Activated CD8-positive, alpha-beta memory T cell treated with anti-CD3 and anti-CD28 coated beads for 24 hours (primary cell): ENCODE measurements at places on chromosomes 7 and 10.
A peak's percentile ranks its signal among the peaks of the same experiment; 100 is the strongest.

- DNase-seq, result no peak
These were observed 649 bp downstream of the IDE start for GRCh38 chr10:92573091-92573797.

DNA sequence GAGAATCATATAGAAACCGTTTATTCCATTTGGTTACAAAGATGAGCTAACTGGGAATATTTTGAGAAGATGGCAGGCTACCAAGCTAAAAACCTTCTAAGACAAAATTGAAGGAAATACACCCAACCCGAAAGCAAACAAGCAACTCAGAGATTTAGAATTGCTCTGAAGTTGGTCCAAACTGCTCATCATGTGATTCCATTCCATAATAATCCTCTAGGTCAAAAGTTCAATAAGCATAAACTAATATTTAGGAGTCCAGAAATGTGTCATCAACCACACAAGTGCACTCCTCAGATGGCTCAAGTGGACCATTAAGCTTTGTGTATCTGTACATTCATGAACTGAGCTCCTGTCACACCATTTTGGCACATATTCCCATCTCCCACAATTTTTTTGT, 28.7 kb downstream of the DGKI start:
- no peak for DNase-seq

DNA sequence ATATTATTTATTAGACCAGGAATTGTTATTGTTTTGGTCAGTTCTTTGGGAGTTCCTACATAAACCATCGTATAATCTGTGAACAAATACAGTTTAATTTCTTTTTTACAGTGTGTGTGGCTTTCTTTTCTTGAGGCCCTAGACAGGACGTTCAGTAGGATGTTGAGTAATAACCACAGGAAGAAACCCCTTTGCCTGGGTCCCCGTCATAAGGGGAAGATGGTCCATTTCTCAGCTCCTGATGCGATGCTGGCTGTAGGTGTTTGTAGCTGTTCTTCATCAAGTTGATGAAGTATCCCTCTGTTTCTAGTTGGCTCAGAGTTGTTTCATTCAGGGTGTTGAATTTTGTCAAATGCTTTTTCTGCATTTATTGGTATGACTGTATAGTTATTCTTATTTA, 219.7 kb upstream of the ADARB2 start:
- DNase-seq, result no peak

- no peak for DNase-seq
These were observed 16.0 kb upstream of the CCNY start for GRCh38 chr10:35320341-35320740.

DNA sequence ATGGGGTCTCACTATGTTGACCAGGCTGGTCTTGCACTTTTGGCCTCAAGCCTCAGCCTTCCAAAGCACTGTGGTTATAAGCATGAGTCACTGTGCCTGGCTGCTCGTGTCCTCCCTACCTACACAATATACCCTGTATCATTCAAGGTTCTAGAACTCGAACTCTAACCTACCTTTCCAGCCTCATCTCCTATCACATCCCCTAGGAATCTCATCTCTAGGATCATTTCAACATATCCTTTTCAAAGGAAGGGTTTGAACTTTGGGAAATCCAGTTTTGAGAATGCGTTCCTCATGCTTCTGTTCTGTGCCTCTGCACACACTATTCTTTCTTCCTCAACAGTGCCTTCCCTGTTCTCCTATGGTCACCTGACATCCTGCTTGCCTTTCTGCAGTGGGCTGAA, 87.8 kb upstream of the RHEB start:
- no peak for DNase-seq

GRCh38 chr10:46292573-46293023, 5.8 kb downstream of the ANTXRL start:
- no peak for DNase-seq

- DNase-seq, result no peak
These were observed 118.0 kb downstream of the PRKAG2 start for GRCh38 chr7:151758622-151759540.

GRCh38 chr10:13470270-13470669, 58.5 kb downstream of the BEND7 start:
- DNase-seq, result no peak

DNA sequence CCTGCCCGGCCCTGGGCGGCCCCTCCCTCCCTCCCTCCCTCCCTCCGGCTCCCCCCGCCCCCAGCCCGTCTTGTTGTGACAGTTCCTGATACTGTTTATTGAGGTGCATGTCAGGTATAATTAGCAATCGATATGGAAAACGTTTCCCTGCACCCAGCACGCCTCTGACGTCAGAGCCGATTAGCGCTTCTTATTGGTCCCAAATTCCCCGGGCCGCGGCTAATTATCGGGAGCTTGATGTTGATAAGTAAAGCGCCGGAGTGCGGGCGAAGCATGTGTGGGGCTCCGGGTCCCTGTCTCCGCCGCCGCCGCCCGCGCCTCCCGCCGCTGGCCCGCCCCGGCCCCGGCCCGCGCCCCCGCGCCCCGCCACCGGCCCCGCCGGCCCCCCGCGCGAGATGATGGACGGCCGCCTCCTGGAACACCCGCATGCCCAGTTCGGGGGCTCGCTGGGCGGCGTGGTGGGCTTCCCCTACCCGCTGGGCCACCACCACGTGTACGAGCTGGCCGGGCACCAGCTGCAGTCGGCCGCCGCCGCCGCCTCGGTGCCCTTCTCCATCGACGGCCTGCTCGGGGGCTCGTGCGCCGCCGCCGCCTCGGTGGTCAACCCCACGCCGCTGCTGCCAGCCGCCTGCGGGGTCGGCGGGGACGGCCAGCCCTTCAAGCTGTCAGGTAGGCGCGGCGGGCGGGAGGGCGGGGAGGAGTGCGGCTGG, at the start of gene UNCX:
UNCX (plus strand) TSS at position 250 of the 710 bp plus-strand sequence; CDS start at position 396, 146 bp downstream.
- no peak for DNase-seq

- DNase-seq, result no peak
These were observed 2.7 kb downstream of the CCSER2 start for GRCh38 chr10:84331091-84331490.

GRCh38 chr7:151101621-151102396, 15.5 kb downstream of the AGAP3 start:
- DNase-seq, result no peak

GRCh38 chr10:124743191-124744101, 732 bp downstream of the FAM53B start:
- DNase-seq, result peak; percentile 79

DNA sequence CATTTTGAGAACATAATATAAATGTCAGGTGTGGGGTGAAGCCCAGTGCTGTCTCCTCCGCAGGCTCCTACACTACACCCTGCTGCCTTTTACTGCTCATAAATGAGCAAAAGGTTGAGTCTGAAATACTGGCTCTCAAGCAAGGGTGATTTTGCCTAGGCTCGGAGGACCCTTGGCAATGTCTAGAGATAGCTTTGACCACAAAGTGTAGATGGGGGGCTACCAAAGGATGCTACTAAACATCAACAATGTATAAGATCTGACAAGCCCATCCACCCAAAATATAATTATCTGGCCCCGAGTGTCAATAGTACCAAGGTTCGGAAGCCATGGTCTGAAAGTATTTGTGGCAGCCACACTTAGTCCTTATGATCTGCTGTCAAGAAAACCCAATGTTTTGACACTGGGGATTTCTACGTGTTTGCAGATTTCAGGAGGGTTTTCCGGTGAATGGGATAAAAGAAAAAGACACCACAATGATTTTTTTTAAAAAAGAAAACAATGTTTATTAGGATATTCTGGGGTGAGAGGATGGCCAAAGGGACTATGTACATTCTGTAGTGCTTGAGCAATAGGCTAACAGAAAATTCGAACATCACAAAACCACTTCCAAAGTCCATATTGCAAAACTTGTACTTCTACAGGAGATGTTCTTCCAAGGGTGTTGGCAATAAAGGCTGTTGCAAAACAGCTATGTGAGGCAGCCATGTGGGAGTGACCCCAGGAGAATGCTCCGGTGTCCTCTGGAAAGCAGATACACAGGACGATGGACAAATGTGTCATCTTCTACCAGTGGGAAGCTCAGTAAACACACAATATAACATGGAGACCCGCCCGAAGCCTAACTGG, 216.3 kb downstream of the GFRA1 start:
- DNase-seq, result no peak

DNA sequence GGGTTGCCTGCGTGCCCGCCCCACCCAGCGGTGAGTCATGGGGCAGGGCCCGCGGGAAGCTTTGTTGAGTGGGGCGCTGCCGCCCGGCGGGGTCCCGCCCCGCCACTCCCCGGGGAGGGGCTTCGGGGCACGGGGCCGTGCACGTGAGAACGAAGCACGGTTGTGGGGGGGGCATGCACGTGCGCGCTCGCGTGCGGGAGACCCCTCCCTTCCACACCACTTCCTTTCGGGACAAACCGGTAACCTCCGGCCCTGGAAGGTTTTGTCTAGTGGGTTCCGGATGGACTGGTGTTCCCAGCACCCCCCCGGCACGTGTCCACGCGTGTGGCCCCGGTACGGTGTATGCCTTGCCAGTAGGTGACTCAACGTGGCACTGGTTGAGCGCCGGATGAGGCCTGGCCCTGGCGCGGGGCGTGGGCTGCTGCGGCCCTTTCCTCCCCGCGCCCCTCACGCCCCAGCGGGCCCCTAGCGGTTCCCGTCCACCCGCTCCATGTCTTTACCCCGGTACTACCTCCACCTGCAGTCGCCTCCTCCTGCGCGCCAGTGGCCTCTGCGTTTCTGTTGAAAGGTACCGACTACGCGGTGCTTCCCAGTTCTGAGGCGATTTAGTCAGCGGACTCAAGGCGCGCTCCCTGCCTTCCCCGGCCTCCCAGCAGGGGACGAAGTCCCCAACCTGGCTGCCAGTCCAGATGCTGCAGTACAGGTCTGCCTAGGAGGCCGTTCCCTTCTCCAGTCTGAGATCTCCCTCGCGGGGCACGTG, 3.1 kb downstream of the ADIRF start:
- DNase-seq, result peak; percentile 93

- peak; percentile 33 for DNase-seq
These were observed 42.5 kb downstream of the JAKMIP3 start for GRCh38 chr10:132107949-132108877.

DNA sequence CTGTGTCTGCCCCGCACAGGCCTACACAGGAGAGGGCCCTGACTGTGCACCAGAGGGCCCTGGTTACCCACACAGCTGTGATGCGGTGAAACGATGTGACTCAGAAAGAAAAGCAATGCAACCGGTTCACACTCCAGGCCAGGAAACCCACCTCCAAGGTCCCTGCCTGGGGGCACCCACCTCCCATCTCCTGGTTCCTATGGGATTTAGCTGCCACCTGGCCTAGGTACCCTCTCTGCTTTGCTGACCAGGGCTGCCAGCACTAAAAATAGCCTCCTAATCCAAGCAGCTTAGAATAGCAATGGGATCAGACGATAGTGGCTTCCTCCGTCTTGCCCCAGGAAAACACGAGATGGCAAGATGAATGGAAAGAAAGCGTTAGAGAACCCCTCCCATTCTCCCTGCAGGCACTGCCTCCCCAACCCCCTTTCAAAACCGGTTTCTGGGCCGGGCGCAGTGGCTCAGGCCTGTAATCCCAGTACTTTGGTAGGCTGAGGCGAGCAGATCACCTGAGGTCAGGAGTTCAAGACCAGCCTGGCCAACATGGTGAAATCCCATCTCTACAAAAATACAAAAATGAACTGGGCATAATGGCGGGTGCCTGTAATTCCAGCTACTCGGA, 12.4 kb downstream of the RBP3 start:
- no peak for DNase-seq

DNA sequence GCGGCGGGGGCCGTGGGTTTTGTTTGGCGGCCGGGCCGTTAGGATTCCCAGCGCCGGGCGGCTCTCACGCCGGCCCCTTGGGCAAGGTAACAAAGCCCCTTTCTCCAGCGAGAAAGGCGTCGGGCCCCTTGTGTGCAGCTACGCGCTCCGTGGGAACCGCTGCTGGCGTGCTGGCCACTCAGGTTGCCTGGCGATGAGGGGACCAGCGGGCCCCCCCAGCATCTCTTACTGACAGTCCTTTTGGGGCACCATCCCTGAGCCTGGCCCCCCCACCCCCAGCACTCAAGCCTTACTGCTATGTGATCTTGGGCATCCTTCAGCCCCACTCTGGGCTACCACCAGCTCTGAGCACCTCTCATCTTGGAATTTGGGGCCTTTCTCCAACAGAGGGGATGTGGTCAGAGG, 1.8 kb downstream of the LFNG start:
- peak; percentile 74 for DNase-seq

DNA sequence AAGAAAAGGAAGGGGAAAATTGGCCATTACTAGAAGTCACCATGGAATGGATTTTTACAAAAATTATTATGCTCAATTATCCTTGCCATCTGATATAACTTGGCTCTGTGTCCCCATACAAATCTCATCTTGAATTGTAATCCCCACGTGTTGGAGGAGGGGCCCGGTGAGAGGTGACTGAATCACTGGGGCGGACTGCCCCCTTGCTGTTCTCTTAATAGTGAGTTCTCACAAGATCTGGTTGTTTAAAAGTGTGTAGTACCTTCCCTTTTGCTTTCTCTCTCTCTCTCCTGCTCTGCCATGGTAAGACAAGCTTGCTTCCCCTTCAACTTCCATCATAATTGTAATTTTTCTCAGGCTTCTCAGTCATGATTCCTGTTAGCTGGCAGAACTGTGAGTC, 1023.6 kb downstream of the XPNPEP1 start:
- DNase-seq, result no peak

DNA sequence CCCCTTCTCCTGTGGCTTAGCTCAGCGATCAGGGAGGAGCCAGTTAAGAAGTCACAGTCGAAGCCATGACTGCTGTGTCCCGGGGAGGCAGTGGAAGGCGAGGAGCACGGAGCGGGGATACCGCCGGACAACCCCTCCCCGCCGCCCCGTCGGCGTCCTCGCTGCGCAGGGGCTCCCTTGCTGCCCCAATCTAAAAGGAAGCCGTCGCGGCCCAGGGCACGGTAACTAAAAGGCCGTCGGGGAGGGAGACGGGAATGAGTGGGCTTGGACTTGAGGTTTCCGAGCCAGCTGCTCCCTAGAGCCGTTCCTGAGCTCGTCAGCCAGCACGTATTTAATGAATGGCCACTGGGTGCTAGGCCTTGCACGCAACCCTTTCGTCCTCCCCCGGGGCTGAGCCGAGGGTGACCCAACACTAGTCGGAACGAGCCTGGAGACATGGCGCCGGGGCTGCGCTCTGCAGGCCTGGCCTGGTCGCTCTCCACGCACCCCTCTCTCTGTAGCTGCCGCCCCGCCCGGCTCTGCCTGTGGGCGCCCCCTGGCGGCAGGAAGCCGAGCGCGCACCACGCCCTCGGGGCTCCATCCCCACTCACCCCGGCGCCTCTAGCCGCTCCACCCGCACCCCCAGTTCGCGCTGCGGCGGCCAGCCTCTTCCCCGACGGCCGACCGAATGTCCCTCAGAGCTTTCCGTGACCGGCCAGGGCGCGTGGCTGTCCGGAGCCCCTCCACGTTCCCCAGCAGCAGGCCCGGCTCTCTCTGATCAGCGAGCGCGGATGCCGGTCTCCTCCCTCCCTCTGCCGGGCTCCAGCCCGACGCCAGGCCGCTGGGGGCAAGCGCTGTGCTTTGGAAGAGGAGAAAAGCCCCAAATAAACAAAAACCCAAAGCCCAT, 29.3 kb upstream of the KCNK18 start:
- DNase-seq, result peak; percentile 87

GRCh38 chr7:333393-333764, 43.4 kb downstream of the FOXL3 start:
- DNase-seq, result no peak

DNA sequence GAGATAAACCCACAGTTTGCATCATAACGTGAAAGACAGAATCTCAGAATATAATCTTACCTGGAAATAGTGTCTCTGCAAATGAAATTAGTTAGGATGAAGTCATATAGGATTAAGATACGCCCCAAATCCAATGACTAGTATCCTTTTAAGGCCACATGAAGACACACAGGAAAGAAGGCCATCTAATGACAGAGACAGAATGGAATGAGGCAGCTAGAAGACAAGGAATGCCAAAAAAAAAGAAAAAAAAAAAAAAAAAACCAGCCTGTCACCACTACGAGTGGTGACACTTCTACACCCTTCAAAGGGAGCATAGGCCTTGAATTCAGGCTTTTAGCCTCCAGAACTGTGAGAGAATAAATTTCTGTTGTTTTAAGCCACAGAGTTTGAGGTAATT, 82.9 kb downstream of the HYCC1 start:
- DNase-seq, result no peak
